ENCODE measurements at places on chromosomes 11 and 22.

GRCh38 chr22:43476341-43476740 lies 64.5 kb downstream of the MPPED1 start:
- DNase-seq = no peak

GRCh38 chr11:86624366-86624765 lies 48.0 kb downstream of the ME3 start:
- no peak for DNase-seq

- DNase-seq = no peak
These were observed 46.1 kb downstream of the MICAL2 start for GRCh38 chr11:12156301-12157140.

DNA sequence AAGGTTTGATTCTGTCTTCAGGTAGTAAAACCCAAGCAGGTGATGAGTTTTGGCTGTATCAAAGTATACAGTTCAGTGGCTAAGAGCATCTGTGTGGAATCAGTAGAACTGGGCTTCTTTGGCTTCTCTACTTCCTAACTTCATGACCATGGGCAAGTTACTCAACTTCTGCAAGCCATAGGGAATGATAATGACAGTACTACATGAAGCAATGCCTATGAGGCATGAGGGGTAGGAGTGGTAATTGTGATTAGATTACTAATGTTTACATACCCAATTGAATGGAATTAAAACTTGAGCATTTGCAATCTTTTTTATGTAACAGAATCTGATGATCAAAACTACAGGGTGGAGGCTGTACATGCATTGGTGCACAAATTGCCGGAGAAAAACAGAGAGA lies 164.3 kb downstream of the PGR start:
- no peak for DNase-seq

- DNase-seq = no peak
These were observed 41.8 kb downstream of the GNB1L start for GRCh38 chr22:19812910-19813309.

DNA sequence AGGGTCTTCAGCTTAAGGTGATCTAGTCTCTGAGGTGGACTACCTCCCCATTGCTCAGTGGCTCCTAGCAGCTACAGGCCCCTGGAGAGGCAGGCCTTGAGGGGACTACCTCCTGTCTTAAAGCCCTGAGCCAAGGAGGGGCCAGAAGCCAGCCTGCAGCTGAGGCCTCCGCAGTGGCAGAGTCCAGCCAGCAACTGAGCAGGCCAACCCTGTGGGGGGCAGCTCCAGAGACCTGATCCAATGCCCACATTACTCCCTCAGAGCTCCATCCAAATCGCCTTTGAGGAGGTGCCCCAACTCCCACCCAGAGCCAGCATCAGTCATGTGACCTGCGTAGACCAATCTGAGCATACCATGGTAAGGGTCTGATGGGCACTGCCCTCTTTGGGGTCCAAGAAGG lies 2.7 kb downstream of the C2CD2L start:
- no peak for DNase-seq

DNA sequence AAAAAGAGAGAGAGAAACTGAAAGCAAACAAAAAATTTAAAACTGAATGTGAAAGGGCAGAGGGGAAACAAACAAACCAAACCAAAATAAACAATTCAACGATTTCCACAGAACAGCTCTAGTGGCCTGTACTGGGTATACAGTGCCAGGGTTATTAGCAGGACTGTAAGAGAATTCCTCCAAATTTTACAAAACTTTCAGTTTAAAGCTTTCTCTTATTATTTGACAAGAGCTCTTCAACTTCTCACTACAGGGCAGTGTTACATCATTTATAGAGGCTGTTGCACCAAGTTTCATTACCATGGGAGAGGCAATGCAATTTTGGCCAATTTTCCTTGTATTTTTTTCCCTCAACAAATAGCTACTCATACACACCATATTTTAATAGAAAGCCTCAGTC lies 44.3 kb upstream of the CLPB start:
- no peak for DNase-seq

DNA sequence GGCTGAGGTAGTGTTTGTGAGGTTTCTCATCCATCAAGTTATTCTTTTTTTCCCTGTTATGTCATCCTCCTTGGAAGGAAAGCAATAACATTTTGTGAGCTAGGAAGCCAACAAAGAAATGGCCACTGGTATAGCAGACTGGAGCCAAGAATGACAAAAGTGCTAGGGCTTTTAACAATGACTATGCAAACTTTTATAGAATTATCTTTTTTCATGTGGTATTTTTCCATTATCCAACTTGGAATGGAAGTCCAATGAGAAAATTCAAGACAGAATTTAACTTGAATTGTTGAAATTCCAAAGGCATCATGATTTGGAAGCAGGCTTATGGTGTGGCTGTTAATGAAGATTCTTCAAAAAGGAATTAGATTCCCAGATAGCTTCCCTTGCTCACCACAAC lies 216.4 kb upstream of the PDGFD start:
- DNase-seq = no peak

- no peak for DNase-seq
These were observed 1.9 kb upstream of the ADM start for GRCh38 chr11:10302744-10303557.

GRCh38 chr11:33475993-33476392 lies 218.8 kb downstream of the HIPK3 start:
- DNase-seq = peak; percentile 52

DNA sequence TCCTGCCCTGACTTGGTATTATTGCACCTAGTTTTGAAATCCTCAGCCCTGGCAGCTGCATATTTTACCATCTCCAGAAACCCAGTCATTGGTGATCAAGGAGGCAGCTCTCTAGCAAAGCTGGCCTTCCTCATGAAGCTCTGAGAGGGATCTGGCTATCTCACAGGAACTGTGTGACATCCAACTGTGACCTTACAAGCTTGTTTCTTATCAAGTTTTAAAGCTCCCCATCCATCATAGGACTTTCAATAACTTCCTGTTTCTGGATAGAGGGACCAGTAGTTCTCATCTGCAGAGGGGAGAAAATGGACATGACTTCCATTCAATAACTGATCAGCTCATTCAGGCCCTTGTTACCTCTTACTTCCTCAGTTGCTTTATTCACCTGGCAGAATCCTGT lies 18.2 kb downstream of the CALCA start:
- DNase-seq = no peak

DNA sequence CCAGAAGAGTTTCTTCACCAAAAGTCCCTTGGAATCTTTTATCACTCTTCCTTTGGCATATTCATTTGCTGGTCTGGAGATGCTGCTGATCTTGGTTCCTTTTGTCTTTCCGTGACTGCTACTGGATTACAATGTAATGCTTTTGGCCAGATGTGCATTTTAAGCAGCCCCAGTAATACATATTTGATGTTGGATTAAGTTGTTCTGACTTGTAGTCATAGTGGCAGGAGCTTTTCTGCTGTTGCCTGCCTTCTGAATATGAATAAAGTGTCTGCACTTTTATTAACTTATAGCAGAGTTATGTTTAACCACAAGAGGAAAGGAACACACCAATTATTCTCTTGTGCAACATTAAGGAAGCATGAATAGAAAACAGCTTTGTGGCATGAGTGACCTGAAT lies 360.0 kb upstream of the DDI1 start:
- DNase-seq = no peak

- DNase-seq = no peak
These were observed 1.3 kb downstream of the EEF1G start for GRCh38 chr11:62572431-62572830.

DNA sequence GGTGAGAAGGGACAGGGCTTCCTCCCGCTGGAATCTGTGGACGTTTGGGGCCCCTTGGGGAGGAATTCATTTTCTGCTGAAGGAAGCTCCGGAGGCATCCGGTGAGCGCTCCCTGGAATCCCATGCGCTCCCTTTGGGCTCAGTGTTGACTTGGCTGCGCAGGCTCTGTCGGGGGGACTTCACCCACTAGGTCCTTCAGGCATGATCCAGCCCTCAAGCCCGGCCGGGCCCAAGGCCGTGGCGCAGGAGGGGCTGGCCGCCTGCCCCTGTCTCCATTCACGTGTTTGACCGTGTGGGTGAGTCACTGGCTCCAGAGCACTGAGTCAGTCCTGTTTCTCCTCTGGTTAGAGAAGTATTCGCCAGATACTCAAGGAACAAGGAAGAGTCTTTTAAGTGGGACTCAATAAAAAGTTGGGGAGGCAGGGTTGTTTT lies 1.4 kb downstream of the CTTN start:
- no peak for DNase-seq

- DNase-seq = no peak
These were observed 57.6 kb downstream of the SMIM38 start for GRCh38 chr11:69213316-69213715.

- no peak for DNase-seq
These were observed 12.4 kb downstream of the ADM start for GRCh38 chr11:10317151-10317755.

DNA sequence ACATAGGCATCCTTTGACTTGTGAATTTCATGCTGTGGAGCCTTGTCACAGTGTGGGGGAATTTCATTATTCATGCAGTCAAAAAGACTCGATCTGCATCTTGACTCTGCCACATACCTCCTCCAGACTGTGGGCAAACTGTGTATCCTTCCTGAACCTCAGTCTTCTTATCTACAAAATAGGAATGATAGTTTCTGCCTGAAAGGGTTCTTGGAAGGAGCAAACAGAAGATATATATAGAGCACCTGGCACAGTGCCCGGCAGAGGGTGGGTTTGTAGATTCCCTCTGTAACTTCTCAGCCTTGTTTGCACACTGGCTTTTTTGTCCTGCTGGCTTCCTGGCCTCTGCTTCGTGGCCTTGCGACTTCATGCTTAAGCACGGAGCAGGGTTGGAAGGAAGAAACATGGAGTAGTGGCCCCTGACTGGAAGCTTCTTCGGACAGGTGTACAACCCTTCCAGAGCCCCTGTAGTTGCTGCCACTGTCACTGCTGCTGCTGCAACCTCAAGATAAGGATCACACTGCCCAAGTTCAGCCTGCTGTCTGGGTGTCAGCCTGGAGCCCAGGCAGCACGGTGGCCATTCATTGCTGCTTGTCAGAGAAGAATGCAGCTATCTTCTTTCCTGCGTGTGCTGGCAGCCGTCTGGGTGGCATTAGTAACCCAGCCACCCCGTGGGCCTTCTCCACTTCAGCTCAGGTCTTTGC lies 106.4 kb downstream of the MICAL2 start:
- DNase-seq = no peak

Data from right renal cortex interstitium (tissue), 3 donors.